ENCODE measurements at places on chromosomes 2 and 18.

DNA sequence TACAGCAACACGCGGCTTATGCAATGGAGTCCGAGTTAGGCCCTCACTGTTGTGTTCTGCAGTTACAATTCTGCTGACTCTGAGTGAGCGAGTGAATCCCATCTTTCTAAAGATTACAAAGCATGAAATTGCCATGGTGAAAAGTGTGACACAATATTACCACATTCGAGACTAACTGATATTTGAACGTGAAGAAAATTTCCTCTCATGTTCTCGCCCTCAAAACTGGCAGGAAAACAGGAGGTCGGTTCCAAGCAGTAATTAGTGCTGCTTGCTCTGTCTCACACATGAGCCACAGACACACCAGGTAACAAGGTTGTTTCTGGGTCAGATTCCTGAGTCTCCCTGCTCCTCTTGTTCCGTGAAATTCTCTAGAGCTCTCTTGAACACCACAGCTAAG is 93.7 kb upstream of the RIOK3 start:
- DNase-seq, result no peak

DNA sequence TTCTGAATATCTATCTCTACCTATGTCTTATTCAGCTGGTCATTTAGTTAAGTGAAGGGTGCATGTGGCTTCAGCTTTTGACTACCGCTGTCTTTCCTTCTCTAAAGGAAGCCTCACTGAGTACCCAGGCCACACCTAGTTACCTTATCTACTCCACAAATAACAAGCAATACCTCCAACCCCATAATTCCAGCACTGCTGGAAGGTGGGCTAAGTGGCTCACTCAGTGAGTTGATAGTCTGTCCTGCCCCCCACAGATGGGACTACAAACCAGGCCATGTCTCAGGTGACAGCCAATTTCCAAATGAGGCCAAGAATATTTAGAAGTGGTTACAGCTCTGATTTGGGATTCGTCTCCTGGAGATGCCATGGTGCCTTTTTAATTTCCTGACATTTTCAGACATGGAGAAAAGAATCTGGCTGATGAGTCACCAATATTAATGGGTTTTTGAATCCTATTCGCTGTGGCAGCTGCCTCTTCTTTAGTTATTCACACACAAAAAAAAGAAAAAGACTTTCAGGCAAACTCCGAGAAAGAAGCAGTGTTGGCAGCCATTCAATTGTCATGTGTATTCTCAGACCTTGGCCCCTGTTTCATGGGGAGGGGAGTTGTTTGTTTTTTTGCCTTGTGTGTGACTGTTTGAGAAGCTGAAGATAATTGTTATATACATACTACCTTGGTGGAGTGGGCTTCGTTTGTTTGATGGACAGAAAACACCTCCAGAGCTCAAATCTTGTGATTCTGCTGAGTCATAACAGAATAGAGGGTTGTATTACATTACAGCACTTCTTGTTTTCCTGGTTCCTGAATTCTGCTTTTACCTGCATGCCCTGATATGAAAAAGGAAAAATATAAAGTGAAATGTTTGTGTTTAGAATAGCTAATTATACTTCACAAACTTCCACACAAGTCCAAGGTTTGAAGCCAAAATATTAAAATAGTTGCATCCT is 64.2 kb downstream of the SCG2 start:
- DNase-seq, result no peak

GRCh38 chr18:46346213-46346612 is 242.0 kb downstream of the HAUS1 start:
- DNase-seq, result no peak

GRCh38 chr2:238190445-238190844 is 13.1 kb downstream of the ILKAP start:
- DNase-seq, result no peak

GRCh38 chr2:154908327-154908726 is 209.8 kb downstream of the KCNJ3 start:
- DNase-seq, result no peak

GRCh38 chr18:26621161-26622026 is 73.0 kb upstream of the KCTD1 start:
- DNase-seq, result no peak
